MCF 10A (cell line): ENCODE measurements at places on chromosomes 16 and 17.

DNA sequence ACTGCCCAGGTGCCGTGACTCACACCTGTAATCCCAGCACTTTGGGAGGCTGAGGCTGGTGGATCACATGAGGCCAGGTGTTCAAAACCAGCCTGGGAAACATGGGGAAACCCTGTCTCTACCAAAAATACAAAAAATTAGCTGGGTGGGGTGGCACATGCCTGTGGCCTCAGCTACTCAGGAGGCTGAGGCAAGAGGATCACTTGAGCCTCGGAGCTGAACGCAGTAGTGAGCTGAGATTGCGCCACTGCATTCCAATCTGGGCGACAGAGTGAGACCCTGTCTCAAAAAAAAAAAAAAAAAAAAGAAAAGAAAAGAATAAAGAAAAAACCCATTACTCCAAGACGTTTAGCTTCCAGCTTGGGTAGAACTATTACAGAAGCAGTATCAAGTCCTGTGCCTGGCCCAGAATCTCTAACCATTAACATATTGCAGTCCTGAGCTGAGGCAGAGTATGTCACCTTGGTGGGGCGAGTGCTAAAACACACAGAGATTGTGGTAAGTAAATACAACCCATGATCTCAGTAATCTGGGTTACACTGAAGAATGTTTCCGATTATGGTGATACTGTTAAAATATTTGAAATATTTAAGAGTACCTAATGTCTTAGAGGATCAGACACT lies 23.2 kb upstream of the CFAP20 start:
- no peaks in the 10 kb centered on the region for H3K27me3 ChIP-seq
- DNase-seq: no peak
- H3K36me3 ChIP-seq: no peaks in the 10 kb centered on the region
- no peak overlapping the region for H3K27ac ChIP-seq
- no peaks in the 10 kb centered on the region for H3K4me1 ChIP-seq

GRCh38 chr16:14179116-14179515 lies 108.0 kb downstream of the MRTFB start:
- no peaks in the 10 kb centered on the region for H3K27me3 ChIP-seq
- no peaks in the 10 kb centered on the region for H3K36me3 ChIP-seq
- H3K4me1 ChIP-seq: peaks cover 15% of the 10 kb centered on the region
- no peak overlapping the region for H3K4me3 ChIP-seq

GRCh38 chr17:6676802-6677157 lies 25.2 kb downstream of the C17orf100 start:
- peaks cover 6% of the 10 kb centered on the region for H3K4me1 ChIP-seq
- H3K27me3 ChIP-seq: no peaks in the 10 kb centered on the region
- H3K27ac ChIP-seq: no peak overlapping the region
- no peak overlapping the region for H3K4me3 ChIP-seq
- no peaks in the 10 kb centered on the region for H3K36me3 ChIP-seq
- DNase-seq: no peak

- H3K27me3 ChIP-seq: no peaks in the 10 kb centered on the region
- no peak overlapping the region for H3K27ac ChIP-seq
- no peak for DNase-seq
- no peak overlapping the region for H3K4me3 ChIP-seq
- no peaks in the 10 kb centered on the region for H3K36me3 ChIP-seq
These were observed 65.3 kb downstream of the RBFOX1 start for GRCh38 chr16:7397901-7398300.

- H3K27ac ChIP-seq: no peak overlapping the region
- DNase-seq: no peak
- H3K36me3 ChIP-seq: peaks cover 26% of the 10 kb centered on the region
- peaks cover 21% of the 10 kb centered on the region for H3K4me1 ChIP-seq
- no peaks in the 10 kb centered on the region for H3K27me3 ChIP-seq
These were observed 112.2 kb downstream of the CMIP start for GRCh38 chr16:81556715-81557284.
